Stimulated activated CD8-positive, alpha-beta memory T cell treated with anti-CD3 and anti-CD28 coated beads, Interleukin-4, amount 100 ng/mL, for 4 hours (primary cell): ENCODE measurements at places on chromosomes 2 and 18.

GRCh38 chr18:12766986-12767433 lies 64.2 kb downstream of the PSMG2 start:
- no peak for DNase-seq

DNA sequence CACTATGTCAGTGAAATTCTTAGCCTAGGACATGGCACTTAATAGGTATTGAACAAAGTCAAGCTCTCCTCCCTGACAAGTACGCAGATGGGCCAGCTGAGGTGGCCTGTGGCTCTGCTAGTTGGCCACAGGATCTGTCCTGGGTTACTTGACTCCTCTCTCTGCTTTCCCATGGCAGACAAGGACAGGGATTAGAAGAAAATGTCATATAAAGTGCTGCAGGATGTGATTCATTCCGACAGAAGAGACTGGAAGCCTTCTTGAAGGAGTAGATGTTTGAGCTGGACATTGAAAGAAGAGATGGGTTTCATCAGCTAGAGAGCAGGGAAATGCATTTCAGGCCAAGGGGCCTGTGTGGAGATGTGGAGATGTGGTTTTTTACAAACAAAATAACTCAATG lies 46.7 kb downstream of the SMAD7 start:
- no peak for DNase-seq

GRCh38 chr2:26270373-26270772 lies 25.6 kb downstream of the HADHB start:
- no peak for DNase-seq

GRCh38 chr2:237060534-237061312 lies 25.0 kb upstream of the COPS8 start:
- no peak for DNase-seq

GRCh38 chr2:146131785-146132184 lies 1611.9 kb upstream of the ZEB2 start:
- DNase-seq, result no peak

- DNase-seq, result no peak
Measured at GRCh38 chr2:152047824-152048471, 50.9 kb downstream of the CACNB4 start.

DNA sequence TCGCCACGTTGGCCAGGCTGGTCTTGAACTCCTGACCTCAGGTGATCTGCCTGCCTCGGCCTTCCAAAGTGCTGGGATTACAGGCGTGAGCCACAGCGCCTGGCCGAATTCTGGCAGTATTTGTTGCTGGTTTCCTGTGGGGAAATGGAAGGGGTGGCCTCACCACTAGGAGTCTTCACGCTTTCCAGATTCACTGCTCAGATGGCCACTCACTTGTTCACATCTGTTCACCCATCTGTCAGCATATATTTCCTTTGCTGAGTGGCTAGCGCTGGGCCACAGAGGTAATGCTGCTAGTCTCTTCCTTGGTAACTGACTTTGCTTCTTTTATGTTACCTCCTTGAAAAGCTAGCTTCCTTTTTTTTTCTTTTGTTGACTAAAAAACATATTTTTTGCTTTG lies 27.2 kb downstream of the TMEM177 start:
- no peak for DNase-seq

- no peak for DNase-seq
Measured at GRCh38 chr2:28086611-28087010, 196.1 kb downstream of the BABAM2 start.

DNA sequence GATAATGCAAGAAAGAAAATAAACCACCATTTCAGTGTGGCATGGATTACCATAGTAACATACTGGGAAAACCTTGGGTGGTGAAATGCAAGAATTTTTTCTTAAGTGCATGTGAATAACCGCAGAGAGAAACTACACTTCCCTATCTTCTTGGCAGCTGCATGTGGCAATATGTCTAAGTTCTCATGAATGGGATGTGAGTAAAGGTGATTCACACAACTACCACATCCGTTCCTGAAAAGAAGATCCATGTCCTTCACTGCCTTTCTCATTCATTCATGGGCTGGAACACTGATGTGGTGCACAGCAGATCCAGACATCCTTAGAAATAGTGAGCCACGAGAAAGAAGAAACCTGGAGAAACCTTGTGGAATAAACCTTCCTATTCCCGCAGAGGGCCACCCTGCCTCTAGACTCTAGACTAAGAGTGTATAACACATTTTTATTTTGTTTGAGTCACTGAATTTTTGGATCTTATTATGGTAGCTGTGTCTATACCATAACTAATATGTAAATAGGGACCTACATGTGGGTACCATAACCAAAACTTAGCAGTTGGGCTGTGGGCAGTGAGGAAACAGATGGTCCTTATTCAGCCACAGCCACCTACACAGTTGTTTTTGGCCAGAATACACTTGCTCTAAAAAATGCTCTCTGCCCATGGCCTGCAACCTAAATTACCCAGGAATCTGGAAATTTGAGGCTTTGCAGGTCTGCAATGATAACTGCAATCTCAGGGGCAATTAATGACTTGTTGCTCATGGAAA lies 573.3 kb downstream of the LRP1B start:
- no peak for DNase-seq

GRCh38 chr2:177952151-177952550 lies 120.4 kb downstream of the PDE11A start:
- DNase-seq, result no peak

- DNase-seq, result no peak
Measured at GRCh38 chr2:165161510-165161909, 42.3 kb downstream of the SCN3A start.

GRCh38 chr2:68767031-68767961 lies 32.7 kb downstream of the ARHGAP25 start:
- no peak for DNase-seq

GRCh38 chr2:222427646-222428301 lies 3.4 kb downstream of the SGPP2 start:
- no peak for DNase-seq

DNA sequence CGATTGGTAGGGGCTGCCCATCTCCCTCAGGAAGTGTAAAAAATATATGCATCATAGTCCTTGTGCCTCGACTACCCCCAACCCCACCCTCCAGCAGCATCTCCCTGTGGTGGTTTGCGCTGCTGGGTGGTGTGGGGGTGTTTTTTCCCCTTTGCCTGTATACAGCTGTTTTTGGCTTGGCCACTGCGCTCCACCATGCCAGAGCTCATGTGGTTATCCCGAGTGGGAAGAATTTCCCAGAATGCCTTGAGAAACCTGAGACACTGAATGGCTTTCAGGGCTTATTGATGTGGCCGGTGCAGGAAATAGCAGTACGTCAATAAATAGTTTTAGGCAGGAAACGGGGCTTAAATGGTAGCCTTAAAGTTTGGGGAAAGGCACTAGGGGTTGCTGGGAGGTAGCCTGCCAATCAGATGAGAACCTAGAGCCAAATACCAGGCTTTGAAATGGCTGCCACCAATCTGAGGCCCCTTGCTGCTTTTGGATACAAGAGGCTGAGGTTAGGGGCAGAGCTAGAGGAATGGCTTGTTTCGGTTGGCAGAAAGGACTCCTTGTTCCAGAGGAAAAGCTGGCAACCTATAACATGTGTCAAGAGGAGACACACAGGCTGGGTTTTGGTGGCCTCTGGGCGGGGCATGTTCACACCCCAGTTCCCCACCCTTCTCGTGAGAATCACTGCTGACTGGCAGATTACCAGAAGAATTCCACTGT lies 144.1 kb downstream of the SMAD7 start:
- DNase-seq, result no peak

GRCh38 chr2:170647741-170648436 lies 67.2 kb upstream of the SP5 start:
- DNase-seq, result no peak

DNA sequence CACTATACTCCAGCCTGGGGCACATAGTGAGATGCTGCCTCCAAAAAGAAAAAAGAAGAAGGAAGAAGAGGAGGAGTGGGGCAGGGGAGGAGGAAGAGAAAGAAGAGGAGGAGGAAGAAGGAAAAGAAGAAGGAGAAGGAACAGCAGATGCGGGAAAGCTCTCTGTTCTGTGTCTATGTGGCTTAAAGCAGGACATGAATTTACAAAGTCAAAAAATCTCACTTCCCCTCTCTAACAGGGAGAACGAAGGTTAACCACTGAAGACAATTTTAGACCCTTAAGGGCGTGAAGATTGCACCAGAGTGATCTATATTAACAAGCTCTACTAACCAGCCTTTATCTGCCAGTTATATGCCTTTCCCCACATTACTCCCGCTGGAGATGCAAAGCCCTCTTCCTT lies 258.9 kb downstream of the METTL4 start:
- no peak for DNase-seq

GRCh38 chr2:167508709-167509108 lies 620.4 kb downstream of the XIRP2 start:
- DNase-seq, result no peak

GRCh38 chr2:46780801-46781445 lies 134.7 kb downstream of the MCFD2 start:
- no peak for DNase-seq

DNA sequence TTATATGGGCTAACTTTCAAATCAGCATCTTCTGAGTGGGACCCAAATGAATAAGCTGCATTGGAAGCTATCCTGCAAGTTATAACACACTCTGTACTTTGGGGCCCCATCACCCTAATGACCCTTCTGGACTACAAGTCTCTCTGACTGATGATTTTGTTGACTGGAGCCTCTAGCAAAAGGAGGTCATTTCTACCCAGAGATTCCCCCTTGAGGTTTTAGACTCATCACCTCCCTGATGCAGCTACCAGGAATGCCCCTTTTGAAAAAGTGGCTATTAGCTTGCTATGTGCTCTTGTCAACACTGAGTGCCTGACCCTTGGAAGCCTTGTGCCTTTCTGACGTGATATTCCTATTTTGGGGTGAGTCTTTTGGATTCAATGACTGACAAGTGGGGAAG lies 54.5 kb upstream of the NEMP2 start:
- no peak for DNase-seq

- no peak for DNase-seq
Measured at GRCh38 chr18:62867534-62867933, 152.2 kb downstream of the PHLPP1 start.

GRCh38 chr18:36366994-36367839 lies 69.7 kb downstream of the FHOD3 start:
- no peak for DNase-seq

GRCh38 chr2:30625276-30625675 lies 178.2 kb downstream of the LCLAT1 start:
- no peak for DNase-seq

GRCh38 chr18:27763341-27763740 lies 413.6 kb downstream of the CDH2 start:
- DNase-seq, result no peak

DNA sequence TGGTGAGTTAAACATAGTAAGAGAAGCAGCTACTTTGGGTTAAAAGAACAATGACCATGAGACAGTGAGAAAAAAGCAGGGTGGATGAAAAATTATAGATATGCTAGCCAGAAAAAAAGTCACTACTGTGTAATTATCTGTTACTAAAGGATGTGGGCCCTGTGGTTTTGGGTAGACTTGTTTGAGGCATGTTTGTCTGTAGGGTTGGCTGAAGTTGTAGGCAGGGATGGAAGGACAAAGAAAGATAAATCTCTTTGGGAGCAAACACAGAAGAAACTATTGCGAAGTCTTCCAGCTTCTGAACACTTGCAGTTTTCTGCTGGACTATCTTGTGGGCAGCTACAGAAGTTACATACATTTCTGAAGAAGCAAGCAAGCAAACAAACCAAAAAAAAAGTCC lies 28.2 kb downstream of the RND3 start:
- no peak for DNase-seq

- DNase-seq, result no peak
Measured at GRCh38 chr18:30510882-30511281, 531.7 kb downstream of the DSC3 start.

DNA sequence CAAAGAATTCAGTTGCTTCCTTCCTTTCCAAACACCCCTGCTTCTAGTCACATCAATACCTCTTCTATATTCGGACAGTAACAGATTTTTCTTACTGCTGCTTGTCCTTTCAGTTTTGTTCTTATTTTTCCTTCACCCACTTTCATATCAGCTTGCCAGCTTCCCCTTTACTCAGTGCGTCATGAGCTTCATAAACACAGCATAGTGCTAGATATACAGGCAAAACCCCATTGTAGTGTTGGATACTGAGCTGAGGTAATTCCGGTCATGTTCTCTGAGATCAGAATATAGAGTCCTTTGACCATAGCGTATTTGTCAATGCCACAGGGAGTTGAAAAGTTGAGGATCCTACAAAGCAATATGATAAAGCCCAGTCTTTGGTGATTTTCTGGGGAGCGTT lies 2.4 kb downstream of the FARP2 start:
- DNase-seq, result no peak

GRCh38 chr18:80198391-80198790 lies 48.9 kb downstream of the PARD6G start:
- DNase-seq, result no peak

DNA sequence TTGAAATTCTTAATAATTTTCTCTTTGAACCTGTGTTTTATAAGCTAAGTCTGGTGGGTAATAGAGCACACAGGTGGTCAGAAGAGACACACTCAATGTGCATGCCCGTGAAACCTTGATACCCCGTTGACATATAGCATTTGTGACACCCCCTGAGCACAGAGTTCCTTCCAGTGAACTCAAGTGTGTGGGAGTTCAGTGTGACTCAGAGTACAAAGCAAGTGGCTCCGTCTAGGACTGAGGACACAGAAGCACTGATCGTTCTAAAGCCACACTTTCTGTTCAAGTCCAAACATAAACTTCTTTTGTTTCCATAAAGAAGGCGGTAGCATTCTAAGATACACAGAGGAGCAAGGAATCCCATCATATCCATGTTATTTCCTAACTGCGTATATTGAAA lies 523.6 kb downstream of the PID1 start:
- DNase-seq, result no peak

DNA sequence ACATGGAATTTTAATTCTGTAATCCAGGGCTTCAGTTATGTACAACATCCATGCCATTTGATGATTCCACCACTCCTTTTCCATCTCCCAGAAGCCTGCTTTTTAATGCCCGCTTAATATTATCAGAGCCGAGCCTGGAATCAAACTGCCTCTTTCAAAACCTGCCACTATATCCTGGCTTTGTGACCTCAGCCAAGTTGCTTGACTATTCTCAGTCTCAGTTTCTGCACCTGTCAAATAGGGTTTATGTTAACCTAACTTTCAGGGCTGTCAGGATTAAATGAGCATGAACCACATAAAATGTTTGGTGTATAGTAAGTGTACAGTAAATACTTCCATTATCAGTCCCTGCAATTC lies 108.7 kb downstream of the XRCC5 start:
- no peak for DNase-seq

- DNase-seq, result no peak
Measured at GRCh38 chr2:15908371-15908770, 32.0 kb upstream of the MYCN start.

- no peak for DNase-seq
Measured at GRCh38 chr2:103898561-103898960, 955.4 kb upstream of the POU3F3 start.

DNA sequence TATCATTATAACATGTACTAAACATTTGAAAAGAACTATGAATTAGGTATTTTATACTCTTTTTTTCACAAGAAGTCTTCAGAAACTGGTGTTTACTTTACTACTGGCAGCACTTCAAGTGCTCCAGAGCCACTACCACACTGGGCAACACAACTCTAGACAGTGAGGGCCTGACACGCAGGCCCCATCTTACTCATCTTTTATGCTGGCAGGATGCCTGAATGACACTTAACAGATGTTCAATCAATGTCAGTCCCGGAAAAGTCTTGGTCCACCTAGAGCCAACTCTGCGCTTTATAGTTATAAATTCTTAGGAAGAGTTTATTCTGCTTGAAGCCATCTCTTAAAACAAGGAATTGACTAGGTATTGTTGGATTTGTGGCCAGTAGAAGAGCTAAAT lies 8.7 kb upstream of the WIPF1 start:
- no peak for DNase-seq
